Pericardium fibroblast (primary cell): ENCODE measurements at places on chromosomes 2 and 18. TPM values are rescaled to one million over a fixed set of nuclear protein-coding genes. Genes with fewer than 3 reads are reported as not detected.

ZC3H6 gene
- 2.0 and 2.3 TPM in 2 replicates for total RNA-seq

ZSWIM2 gene
- not detected in 2 replicates for total RNA-seq

MC2R gene
- not detected in 2 replicates for total RNA-seq

IL36G gene
- not detected in 2 replicates for total RNA-seq

BCL11A gene
- 0.12 and 1.3 TPM in 2 replicates for total RNA-seq

CAPN14 gene
- 0.09 TPM in 1 of 2 replicates, not detected in the other for total RNA-seq

COLEC12 gene
- total RNA-seq: 16.8 and 107 TPM in 2 replicates

TXNL4A gene
- total RNA-seq: 39.8 and 39.9 TPM in 2 replicates

TMEM247 gene
- total RNA-seq: not detected in 2 replicates

CD226 gene
- total RNA-seq: 0.09 and 0.82 TPM in 2 replicates

DUSP11 gene
- total RNA-seq: 18.9 and 28.8 TPM in 2 replicates

GNLY gene
- not detected in 2 replicates for total RNA-seq

RAB6C gene
- not detected in 2 replicates for total RNA-seq

SCYGR4 gene
- not detected in 2 replicates for total RNA-seq

SS18 gene
- 64.8 and 76.4 TPM in 2 replicates for total RNA-seq

SCN2A gene
- under 0.01 and 0.77 TPM in 2 replicates for total RNA-seq

SEMA4F gene
- 2.3 and 2.4 TPM in 2 replicates for total RNA-seq
